Mucosa of gallbladder (tissue), 1 donor: ENCODE measurements at places on chromosomes 1 and 21.

GRCh38 chr21:38605236-38605635, 107.0 kb upstream of the ERG start:
- DNase-seq: no peak

GRCh38 chr1:242738702-242739645, 214.5 kb upstream of the PLD5 start:
- no peak for DNase-seq

DNA sequence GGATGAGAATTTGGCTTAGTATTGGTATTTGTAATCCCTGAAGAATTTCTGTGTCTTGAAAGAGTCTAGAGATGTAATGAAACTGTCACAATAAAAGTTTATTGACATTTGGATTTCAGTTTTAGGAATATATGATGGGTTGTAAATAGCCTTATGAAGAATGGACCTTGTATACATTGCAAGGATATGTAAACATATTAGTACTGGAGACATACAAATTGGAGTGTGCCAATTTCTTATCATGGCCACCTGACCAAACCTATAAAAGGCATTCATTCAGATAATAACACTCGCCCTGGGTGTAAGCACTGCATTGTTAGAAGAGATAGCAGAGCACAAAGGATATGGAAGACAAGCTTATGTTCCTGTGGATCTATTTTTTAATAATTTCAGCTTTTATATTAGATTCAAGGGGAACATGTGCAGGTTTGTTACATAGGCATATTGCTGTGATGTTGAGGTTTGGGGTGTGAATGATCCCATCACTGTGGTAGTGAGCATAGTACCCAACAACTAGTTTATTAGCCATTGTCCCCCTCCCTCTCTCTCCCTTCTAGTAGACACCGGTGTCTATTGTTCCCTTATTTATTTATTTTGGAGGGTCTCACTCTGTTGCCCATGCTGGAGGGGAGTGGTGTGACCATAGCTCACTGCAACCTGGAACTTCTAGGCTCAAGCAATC, 8.6 kb downstream of the S1PR1 start:
- no peak for DNase-seq

DNA sequence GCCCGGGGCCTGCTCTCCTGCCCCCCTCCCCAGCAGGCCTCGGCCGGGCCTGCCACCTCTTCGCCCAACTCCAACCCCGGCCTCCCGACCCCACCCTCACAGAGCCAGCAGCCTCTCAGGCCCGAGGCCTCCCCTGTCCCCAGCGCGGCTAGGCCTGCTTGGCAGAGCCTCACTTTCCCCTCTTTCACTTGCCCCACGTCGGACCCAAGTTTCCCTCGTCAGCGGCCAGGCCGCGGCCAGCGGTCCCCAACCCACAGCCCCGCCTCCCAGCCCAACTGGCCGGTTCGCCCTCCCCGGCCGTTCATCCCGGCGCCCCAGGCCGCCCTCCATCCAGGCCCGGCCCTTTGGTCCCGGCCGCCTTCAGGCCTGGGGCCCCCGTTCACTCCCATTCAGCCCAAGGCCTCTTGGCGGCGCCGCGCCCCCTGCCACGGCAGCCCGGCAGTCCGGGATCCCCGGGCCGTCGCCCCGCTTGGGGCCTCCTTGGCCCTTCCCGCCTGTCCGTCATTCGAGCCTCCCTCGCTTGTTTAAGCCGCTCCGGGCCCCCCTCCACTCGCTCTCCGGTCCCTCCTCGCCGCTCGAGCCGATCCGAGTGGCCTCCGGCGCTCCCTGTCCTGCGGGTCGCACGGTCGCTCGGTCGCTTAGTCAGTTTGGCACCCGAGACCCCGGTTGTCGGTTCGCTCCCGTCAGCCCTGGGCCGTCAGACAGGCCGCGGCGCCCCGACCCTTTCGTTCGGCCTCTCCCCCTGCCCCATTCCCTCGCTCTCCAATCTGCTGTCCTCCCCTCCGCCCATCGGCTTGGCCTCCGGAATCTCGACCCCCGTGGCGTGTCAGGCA, 1.4 kb downstream of the LRRC41 start:
- DNase-seq: peak; percentile 36

DNA sequence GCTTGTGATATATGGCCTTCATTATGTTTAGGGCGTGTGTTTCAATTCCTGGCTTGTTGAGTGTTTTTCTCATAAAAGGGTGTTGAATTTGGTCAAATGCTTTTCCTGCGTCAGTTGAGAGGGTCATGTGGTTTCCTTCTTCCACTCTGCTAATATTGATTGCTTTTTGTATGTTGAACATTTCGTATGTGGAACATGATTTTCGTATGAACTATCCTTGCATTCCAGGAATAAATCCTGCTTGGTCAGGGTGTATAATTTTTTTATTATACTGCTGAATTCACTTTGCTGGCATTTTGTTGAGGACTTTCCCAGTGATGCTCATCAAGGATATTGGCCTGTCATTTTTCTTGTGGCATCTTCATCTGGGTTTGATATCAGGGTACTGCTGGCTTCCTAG, 4.7 kb upstream of the ATAD3A start:
- no peak for DNase-seq

GRCh38 chr1:32411261-32411660, 17.0 kb upstream of the BSDC1 start:
- no peak for DNase-seq

- no peak for DNase-seq
Measured at GRCh38 chr1:83509301-83509781, 489.6 kb downstream of the TTLL7 start.

DNA sequence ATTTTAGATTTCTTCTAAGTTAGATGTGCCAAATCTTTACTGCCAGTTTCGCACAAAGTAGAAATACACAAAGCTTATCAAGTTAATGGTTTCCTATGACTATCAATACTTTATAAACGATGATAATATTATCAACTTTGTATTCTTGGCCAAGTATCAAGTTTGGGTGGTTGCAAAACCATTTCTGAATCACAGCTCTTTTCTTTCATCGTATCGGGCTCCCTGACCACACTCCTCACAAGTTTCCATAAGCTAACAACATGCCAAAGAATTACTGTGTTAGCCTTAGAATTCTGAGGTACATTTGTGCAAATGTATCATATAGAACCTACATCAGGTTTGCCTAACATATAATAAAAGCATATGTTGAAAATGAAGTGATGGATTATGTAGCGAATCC, 311.0 kb downstream of the KCTD3 start:
- DNase-seq: no peak

DNA sequence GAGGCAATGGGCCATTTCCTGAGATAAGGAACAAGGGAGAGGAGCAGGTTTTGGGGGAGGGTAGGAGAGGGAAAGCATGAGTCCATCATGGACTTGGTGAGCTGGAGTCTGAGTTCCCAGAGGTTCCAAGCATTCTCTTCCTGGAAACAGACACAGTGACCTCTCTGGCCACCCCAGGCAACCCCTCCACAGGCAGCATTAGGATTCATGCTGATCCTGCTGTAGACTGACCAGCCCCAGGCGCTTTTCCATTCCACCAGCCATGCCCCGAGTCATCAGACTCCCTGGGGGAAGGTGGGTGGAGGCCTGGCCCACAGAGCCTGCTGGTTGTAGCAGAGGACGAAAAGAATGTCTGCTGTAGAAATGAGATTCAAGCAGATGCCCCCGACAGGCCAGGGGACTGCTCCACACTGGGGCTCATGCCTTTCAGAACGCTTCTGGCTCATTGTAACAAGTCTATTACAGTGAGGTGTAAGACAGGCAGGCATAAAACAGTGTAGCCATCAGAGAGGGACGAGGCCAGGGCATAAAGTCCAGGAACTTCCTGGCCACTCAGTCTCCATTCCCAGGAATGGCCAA, 52.2 kb downstream of the KCND3 start:
- DNase-seq: no peak

GRCh38 chr1:26692793-26693490, 2.9 kb upstream of the ARID1A start:
- peak; percentile 96 for DNase-seq

GRCh38 chr21:26916799-26917198, 50.1 kb downstream of the ADAMTS5 start:
- DNase-seq: no peak

DNA sequence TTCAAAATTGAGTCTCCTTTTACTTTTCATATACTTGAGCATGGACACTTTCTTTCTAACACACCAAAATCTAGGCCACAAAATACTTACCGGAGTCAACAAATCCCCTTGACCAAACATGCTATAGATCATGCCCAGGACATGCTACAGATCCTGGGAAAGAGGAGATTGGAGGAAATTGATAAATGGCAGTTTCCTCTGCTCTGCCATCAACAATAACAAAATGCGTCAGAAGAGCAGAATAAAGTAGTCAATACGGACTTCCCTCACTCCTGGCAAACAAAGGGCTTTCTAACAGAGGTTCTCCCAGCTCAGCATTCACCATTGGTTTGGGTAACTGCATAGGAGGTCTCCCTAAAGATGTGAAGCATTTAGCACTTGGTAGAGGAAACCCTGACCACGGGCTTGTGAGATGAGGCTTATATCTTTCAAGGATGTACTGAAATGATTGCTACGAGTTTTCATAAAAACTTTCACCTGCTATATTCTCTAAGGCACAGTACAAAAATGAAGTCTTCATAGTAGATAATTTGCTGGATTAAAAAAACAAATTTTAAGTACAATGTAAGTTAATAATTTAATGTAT, 283.8 kb upstream of the RUNX1 start:
- DNase-seq: no peak

- DNase-seq: no peak
Measured at GRCh38 chr1:101122452-101123166, 97.0 kb upstream of the DPH5 start.

- no peak for DNase-seq
Measured at GRCh38 chr1:26158908-26159742, at the start of gene FAM110D. FAM110D (plus strand) TSS chr1:26159079; CDS start chr1:26161292, 2,213 bp downstream.

DNA sequence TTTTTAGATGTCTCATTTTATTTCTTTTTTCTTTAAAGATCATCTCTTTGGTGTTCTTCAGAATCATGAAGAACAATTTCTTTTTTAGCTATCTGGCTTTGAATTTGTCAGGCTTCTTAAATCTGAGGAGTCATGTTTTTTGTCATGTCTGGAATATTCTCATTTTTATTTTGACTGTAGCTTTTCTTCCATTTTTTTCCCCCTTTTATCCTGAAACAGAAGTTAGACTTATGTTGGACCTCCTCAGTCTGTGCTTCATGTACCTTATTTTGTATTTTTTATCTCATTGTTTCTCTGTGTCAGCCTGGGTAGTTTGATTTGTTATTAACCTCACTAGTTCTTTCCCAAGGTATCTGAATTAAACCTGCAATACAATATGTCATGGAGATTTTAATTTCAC, 319.2 kb upstream of the ADGRL4 start:
- DNase-seq: no peak

DNA sequence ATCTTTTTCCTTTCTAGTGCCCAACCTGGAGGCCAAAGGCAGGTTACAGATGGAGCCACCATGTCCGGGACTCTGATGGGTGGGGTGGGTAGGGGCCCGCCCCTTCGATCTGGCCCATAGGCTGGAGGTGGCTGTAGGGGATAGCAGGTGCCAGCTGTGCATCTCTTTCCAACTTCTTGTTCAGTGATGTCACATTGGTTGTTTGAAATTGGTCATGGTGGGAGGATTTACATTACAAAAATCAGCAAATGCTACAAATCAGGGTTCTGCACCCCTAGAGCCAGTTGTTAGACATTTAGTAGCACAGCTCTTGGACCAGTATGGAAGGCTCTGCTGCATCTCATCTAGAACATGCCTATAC, 22.4 kb upstream of the POU3F1 start:
- no peak for DNase-seq

DNA sequence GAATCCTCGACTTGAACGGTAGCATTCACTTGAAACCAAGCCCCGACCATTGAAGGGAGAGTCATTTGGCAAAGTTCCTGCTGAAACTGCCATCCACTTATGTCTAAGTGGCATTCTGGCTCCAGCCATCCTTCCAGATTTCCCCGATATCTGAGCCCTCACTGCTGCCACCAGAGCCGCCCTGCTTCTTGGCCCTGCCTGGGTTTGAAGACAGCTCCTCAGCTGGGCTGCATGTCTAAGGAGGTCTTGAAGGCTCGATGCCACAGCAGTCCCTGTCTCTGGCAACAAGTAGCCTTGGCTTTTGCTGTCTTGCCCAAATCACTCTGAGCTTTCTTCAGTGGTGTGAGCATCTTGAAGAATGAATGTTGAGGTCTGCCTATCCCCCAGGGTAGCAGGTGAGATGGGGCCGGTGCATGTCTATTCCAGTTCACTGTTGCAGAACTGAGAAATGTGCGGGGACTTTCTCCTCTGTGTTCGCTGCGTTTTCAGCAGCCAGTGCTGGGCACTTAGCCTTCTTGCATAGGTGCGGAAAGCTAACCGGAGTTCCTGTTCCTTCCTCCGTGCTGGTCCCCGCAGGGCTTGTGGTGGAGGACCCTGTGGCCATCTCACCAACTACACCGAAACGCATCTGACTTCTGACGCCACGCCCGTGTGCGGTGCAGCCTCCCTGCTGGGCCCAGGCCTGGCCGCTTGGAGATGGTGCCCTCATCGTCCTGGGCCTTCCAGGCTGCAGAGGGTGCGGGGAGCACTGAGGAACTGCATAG, 29.2 kb downstream of the MAN1C1 start:
- no peak for DNase-seq

GRCh38 chr21:14046401-14046800, 164.4 kb downstream of the LIPI start:
- no peak for DNase-seq

- peak; percentile 78 for DNase-seq
Measured at GRCh38 chr1:206631085-206631509, 4.2 kb upstream of the DYRK3 start.

DNA sequence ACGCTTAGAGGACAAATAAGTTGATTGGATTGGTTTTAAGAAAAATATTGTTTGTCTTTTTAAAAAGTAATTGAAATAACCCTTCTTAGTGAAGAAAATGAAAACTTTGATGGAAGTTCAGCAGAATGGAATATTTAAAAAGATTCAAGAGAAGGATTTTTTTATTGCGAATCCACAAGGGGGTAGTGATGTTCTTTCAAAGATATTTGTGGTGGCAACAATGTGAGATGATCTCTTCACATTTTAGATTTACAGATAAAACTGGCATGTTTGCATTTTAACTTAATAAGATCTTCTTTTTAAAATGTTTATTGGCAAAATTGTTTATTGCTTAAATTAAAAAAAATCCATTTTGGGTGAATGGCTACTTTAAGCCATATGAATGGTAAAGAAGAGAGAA, 8.9 kb downstream of the CAMTA1 start:
- DNase-seq: no peak

DNA sequence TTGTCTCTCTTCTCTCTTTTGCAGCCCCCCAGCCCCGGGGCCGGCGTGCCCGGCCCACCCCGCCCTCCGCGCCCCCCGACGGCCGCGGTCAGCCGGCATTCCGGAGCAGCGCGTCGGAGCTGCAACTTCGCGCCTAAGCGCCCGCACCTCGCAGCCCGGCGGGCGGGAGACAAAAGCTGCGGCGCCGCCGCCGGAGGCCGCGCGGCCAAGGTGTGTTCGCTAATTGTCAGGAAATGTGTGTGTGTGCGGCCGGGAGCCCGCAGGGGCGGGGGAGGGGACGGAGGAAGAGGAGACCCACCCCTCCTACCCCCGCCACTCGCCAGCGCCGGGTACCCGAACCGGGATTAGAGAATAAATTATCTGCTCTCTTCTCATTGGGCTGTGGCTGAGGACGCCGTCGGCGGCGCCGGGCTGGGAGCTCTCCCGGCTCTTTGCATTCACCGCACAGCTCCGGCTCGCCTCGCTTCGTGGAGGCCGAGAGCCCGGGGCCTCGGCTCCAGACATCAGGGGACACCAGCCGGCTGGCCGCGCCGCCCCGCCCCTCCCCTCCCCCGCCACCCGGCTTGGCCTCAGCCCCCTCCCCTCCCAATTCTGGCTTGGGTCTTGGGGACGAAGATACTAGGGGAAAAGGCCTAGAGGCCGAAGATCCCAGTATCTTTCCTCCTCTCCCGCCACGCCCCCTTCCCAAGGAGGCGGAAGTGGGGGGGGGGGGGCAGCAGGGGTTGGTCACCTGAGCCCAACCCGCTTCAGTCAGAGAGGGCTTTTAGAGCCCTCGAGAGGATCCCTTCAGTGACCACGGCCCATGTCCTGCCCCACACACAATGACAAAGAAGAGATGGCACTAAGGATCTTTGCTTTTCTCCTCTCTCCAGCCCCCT, 1.3 kb upstream of the BLACAT1 start:
- no peak for DNase-seq
